ENCODE measurements at places on chromosomes 3 and 15.
A peak's percentile ranks its signal among the peaks of the same experiment; 100 is the strongest.

DNA sequence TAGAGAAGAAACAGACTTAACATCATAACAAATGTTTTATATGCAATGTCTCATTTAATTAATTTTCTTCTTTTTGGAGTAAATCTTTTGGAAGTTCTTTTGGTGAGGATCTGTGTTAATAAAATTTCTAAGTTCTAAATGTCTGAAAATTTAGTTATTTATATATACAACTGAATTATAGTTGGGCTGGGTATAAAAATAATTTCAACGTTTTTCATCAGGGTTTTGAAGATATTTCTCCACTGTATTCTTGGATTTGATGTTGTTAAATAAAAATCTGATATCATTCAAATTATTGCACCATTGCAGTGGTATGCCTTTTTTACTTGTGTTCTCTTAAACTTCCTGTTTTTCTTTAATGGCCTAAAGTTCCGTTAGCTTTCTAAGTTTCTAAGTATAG is 26.9 kb upstream of the SOX14 start:
- no peak for DNase-seq

- DNase-seq, result no peak
Measured at GRCh38 chr15:85353516-85353915, 26.9 kb upstream of the AKAP13 start.

DNA sequence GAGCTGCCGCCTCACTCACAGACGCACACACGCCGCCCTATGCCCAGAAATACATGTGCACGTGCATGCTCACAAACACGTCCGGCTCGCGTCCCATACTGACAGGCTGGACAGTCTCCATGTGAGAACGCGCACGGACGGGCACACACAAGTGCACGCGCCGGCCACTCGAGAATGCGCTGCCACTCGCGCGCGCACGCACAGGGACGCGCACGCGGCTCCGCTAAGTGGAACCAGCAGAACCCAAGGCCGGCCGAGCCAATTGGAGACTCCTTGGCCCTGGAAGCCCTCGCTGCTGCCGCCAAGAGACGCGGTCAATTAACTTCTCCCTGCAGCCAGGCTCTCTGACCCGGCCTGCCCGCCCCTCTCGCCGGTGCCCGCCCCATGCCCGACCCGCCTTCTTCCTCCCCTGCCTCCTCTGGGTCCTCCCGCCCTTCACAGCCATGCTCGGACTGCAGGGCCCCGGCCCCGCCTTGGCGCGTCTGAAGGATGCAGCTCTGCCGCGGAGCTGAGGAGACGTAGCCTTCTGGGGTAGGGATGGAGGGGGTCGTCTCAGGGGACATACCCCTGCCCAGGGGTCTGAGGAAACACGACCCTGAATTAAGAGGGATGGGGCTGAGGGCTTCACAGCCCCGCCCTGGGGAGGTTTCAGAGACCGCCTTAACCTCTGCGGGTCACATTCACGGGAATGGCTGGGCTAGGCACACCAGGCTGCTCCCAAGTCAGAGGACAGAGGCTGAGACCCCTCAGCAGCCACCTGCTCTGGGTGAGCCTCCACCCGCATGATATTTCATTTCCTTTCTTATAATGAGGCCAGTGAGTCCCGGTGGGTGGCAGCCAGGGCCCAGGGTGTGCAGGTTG is 15.0 kb downstream of the PTH1R start:
- DNase-seq, result peak; percentile 32

GRCh38 chr3:190575437-190576185 is 61.7 kb downstream of the IL1RAP start:
- DNase-seq, result peak; percentile 25

DNA sequence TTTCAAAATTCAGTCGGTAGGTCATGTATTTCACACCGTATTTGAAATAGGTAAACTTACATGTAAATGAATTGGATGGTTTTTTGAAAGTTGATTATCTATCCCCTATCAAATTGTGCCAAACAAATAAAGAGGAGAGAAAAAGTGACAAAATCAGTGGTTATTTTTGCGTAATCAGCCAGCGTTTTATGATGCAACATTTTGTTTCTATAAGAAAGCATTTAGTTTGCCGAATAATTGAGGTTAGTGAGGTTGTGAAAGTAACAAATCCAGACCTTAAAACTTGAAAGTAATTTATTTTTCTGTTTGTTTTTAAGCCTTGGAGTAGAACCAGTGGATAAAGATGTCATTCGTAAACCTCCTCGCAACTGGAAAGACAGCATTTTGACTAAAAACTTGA is 29.3 kb downstream of the ASTE1 start:
- no peak for DNase-seq

DNA sequence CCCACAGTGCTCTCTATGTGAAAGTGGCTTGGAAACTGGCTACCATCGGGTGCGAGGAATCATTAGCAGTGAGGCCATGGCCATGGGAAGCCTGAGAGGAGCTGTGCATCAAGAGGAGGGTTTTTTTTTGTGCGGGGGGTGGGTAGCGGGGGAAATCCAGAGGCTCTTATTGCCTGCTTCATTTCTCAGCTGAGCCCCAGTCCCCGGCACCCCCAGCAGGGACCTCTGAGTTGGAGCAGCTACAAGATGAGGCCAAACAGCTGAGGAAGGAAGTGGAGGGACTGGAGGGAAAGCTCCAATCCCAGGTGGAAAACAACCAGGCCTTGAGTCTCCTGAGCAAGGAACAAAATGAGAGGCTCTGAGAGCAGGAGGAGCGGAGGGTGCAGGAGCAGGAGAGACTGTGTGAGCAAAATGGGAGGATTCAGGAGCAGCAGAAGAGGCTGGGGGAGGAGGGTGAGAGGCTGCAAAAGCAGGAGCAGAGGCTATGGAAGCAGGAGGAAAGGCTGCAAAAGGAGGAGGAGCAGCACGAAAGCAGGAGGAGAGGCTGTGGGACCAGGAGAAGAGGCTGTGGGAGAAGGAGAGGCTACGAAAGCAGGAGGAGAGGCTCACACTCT is 76.7 kb downstream of the ADAMTS7 start:
- DNase-seq, result no peak

- DNase-seq, result no peak
Measured at GRCh38 chr3:49248840-49249227, 28.2 kb downstream of the C3orf62 start.

DNA sequence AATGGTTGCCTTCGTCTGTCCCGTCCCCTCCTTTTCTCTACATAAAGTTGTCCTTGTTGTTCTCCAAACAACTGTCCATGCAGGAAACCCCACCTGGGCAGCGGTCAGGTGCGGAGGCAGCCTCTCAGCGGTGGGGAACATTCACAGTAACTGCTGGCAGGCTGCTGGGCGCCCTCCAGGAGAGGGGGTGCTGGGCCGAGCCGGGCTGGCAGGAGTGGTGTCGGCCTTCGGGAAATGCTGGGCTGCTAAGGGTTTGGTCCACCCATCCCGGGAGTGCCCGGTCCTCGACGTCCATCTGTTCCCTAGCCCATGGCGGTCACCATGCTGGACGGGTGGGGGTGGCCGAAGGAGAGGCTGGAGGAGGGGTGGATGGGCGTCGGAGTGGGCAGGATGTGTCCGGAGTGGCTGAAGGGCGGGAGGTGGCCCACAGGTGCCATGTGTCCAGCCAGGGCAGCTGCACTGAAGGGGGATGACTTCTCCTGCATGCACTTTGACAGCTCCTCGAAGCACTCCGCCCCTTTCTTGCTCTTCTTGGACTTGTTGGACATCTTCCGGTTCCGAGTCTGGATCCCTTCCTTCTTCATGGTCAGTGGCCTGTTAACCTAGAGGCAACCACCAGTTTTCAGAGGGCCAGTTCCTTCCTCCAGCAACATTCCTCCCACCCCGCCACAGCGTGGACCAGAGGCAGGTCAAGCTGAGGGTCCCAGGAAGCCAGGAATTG is 12.1 kb downstream of the GATA2 start:
- no peak for DNase-seq

- DNase-seq, result no peak
Measured at GRCh38 chr3:45657853-45658252, 31.3 kb upstream of the SACM1L start.

DNA sequence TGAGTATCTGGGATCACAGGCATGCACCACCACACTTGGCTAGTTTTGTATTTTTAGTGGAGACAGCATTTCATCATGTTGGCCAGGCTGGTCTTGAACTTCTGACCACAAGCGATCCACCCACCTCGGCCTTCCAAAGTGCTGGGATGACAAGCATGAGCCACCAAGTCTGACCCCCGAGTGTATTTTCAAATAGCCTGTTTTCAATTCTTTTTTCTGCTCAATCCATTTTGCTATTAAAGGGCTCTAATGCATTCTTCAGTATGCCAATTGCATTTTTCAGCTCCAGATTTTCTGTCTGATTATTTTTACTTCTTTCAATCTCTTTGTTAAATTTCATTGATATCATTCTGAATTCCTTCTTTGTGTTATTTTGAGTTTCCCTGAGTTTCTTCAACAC is 5.8 kb downstream of the OR5H6 start:
- DNase-seq, result no peak

- no peak for DNase-seq
Measured at GRCh38 chr3:101527906-101528305, 14.9 kb upstream of the SENP7 start.

- DNase-seq, result no peak
Measured at GRCh38 chr3:11691767-11692531, 48.2 kb upstream of the VGLL4 start.

GRCh38 chr3:39188271-39189149 is 3.9 kb downstream of the XIRP1 start:
- no peak for DNase-seq

DNA sequence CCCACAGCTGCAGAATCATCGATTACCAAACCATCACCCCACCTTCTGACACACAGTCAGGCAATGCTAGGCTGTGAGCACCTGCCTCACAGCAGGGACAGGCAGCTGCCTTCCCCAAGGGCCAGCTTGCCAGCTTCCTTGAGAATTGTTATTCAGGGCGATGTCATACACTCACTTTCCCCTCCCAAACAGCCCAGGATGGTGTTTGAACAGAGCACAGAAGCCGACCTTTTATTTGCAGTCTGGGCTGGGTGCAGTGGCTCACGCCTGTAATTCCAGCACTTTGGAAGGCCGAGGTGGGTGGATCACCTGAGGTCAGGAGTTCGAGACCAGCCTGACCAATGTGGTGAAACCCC is 84.5 kb upstream of the HERC1 start:
- DNase-seq, result no peak

DNA sequence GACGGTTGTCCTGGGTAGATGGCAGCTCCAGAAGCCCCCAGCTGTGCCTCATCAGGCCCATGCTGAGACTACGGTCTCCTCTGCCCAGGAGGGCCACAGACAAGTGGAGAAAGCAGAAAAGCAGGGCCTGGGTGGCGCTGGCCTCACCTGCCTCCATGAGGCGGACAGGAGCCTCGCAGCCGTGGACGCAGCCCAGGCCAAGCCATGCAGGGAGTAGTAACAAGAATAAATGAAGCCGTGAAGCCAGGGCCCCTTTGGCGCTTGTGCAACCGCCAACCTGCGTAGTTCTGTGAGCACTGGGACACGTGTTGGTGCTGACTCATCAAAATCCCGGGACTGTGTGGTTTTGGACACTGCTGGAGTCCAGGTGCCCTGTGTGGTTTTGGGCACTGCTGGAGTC is 12.3 kb upstream of the MUC4 start:
- DNase-seq, result no peak

- peak; percentile 65 for DNase-seq
Measured at GRCh38 chr3:32569540-32570420, 878 bp downstream of the DYNC1LI1 start.

- no peak for DNase-seq
Measured at GRCh38 chr3:74599564-74599963, 14.9 kb downstream of the CNTN3 start.

DNA sequence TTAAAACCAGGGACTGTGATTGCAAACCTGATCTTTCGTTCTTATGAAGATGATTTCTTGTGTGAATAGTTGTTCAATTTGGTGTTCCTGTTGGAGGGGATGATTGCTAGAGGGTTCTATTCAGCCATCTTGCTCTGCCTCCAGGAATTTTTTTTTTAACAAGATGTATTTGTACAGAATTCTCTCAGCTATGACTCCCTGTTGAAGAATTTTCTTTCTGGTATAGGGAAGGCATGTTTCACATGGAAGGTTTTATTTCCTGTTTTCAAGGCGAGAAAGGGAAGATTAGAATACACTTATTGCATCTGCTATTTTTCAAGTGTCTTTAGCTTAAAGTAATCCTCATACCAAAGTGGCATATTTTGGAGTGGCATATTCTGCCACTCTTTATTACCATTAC is 5.6 kb upstream of the LRRC34 start:
- DNase-seq, result no peak

DNA sequence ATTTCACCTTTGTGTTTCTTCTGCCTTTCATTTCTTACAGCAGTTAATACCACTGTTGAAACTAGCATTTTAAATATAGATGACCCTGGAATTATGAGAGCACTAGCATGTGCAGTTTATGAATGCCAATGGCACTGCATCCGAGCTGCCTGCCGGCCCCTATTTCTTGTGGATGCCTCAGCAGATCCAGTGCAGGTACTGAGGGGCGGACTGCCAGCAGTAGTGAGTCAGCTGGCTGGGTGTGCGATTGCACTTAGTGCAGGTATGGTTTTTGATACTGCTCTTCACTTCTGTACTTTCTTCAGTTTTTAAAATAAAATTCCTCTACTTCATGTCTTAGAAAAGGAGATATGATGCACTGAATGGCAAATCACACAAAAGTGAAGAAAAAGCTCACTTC is 453.0 kb downstream of the DIPK2A start:
- DNase-seq, result no peak

DNA sequence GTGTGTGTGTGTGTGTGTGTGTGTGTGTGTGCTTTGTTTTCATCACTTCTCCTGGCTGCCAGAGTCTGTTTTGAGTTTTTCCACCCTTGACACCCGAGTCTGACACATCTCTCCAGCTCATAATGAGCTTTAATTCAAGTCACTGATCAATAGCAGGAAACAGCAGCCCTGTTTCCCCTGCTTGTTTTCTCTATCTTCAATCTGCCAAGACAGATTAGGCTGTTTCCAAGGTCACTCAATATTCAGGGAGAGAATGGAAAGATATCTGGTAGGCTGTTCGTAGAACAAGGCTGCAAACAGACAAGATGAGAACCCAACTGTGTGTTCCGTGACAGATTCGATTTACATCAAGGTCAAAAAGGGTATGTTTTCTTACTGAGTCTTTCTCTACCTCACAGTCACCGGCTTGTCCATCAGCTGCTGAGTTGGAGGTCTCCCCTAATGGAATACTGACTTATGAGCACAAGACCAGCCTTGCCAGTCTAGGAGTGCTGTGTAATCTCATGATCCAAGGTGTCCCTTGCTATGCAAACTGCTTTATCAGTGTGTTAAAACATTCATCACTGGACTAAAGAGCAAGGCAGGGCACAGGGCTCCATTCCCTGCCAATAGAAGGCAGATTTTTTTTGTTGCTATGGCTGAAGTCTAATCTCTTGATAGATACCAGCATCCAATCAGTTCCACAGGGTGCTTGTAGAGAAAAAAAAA is 187.9 kb upstream of the LMCD1 start:
- no peak for DNase-seq

DNA sequence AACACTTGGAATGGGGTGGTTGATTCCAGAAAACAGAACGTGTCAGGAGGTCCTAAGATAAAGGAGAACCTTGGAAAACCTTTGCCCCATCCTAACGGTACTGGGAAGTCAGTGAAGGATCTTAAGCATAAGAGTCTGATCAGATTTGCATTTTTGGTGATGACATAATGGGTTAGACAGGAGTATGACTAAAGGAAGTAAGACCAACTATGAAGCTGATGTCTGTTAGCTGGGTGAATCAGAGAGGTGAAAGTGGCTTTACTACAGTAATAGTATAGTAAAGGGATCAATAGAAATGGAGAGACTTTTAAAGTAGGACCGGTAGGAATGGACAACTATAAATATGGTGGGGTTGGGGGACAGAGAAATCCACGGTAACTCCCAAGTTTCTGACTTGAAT is 12.6 kb downstream of the GTF2A2 start:
- DNase-seq, result no peak

GRCh38 chr3:40645883-40646282 is 121.1 kb downstream of the ZNF621 start:
- DNase-seq, result no peak

GRCh38 chr15:87570206-87570605 is 686.3 kb downstream of the NTRK3 start:
- DNase-seq, result no peak
